ENCODE measurements at places on chromosomes 6 and 20. TPM values are rescaled to one million over a fixed set of nuclear protein-coding genes. Genes with fewer than 3 reads are reported as not detected.

The C6orf52 gene
- total RNA-seq, result 0.78 TPM

The GRIK2 gene
- total RNA-seq, result 5.5 TPM

The IMPG1 gene
- total RNA-seq, result not detected

The GPR6 gene
- not detected for total RNA-seq

The C6orf15 gene
- total RNA-seq, result not detected

The LY6G6D gene
- not detected for total RNA-seq

DNA sequence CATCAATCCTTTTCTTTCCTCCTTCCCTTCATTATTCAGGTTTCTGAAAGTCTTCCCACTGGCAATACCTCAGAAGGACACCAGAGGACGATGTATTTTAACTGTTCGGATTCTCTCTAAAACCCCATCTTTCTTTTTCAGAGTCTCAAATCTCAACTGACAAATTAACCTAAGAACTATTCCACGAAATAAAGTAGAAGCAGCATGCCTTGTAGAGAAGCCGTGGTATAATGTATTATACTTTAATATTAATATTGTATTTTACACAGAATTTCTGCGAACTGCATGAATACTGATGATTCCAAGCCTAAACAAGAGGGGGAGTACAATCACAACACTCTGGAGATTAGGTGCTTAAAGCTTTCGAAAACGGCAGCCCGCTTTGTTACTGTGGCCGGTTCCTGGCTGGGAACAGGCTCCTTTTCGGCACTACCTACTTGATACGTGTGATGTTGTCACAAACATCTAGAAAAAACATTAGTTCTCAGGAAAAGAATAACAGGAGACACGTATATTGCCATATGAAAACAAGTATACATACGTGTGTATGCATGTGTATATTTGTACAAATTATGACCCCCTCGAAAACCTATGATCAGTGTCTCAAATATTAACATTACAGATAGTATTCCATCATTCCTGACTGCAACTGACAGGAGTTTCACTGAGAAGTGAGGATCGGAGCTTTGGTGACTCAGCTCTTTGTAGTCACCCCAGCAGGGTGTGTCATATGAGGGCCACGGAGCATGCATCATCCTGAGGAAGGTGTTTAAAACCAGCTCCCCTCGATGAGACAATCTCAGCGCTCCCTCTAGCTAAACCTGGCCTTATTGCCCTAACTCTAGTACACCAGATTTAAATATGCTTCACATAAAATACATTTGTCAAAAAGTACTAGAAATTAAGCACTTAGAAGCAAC, 319.7 kb upstream of the TCF21 start:
- no peak for DNase-seq

GRCh38 chr20:43739148-43739749, 12.4 kb upstream of the GTSF1L start:
- DNase-seq, result no peak

GRCh38 chr6:39905640-39905975, 28.7 kb downstream of the MOCS1 start:
- DNase-seq, result no peak

- no peak for DNase-seq
Observed at GRCh38 chr20:45751721-45752120, 29.6 kb downstream of the SPINT4 start.

DNA sequence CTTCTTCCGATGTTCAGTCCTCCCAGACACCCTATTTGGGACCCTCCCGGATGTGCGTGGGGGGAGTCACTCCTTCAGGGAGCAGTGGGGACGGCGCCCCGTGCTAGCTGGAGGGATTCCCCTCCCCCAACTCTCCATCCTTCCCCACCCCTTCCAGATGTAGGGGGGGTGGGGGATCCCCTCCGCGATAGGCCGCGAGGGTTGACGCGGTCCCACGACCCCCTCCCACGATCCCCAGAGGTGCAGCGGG, 548 bp downstream of the GNL1 start:
- DNase-seq, result no peak

DNA sequence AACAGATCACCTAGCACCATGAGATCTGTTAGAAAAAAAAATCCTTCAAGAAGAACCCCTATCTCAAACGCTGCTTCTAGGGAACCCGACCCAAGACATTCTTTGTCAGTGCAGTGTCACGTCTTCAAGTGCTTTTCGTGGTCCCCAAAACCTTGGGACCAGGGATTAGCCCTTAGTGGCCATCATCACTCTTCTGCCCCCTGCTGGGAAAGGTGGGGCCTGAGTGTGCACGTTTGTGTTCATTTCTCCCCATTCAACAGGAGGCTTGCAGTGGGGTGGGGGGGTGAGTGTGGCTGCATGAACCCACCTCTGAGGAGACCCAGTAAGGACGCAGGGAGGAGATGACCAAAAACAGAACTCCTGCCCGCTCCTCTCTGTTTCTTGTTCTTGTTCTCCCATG, 218.2 kb upstream of the RNF24 start:
- DNase-seq, result no peak

DNA sequence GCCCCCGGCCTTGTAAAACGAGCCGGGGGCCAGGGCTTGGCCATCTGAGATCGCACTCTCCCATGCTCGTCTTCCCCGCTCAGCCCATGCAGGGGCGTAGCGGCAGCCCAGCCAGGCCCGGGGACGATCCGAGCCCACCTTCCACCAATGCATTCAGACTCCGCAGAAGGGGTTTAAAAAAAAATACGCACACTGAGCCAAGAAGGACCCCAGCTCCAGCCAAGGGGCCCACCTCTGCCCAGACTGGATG, 320 bp downstream of the GSTA4 start:
- peak; percentile 60 for DNase-seq

DNA sequence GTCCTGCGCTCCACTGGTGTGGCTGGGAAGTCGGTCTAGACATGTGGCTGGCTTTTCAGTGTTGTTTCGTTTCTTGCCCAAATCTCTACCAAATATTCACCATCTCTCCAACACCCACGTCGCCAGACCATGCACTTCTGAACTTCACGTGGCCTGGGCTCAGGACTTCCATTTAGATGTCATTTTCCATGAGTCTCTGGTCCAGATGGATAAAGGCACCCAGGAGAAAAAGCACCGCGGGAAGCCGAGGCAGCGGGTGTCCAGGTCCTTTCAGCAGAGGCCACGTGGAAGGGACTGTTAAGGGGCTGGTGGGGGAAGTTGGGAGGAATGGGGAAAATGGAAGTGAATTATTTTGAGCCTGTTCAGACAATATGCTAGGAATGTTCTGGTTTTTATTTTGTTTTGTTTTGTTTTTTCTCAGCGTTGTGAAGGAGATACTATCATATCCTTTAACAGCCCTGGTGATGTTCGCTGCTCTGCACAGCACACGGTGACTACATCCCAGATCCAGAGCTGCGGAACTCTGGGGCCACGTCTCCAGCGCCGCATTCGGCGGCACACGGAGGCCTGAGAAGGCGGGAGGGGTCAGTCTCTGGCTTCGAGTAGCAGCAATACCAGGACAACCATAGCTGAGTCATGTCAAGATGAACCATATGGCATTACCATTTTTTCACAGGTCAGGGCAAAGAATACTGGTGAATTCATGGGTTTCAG, 230.3 kb downstream of the THBS2 start:
- no peak for DNase-seq

DNA sequence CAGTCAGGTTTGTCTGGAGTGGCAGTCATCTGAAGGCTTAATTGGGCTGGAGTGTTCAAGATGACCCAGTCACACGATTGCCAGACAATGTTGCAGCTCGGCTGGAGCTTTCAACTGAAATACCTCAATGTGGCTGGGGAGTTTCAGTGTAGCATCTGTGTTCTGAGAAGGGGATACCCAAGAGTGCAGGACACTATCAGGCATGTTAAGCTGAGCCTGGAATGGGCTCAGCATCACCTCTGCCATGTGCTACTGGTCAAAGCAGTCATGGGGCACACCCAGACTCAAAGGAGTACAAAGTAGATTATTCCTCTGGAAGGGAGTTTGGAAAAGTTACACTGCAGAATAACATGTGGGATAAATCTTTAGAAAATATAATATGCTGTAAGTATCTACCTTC, 363.9 kb downstream of the KIF16B start:
- no peak for DNase-seq

DNA sequence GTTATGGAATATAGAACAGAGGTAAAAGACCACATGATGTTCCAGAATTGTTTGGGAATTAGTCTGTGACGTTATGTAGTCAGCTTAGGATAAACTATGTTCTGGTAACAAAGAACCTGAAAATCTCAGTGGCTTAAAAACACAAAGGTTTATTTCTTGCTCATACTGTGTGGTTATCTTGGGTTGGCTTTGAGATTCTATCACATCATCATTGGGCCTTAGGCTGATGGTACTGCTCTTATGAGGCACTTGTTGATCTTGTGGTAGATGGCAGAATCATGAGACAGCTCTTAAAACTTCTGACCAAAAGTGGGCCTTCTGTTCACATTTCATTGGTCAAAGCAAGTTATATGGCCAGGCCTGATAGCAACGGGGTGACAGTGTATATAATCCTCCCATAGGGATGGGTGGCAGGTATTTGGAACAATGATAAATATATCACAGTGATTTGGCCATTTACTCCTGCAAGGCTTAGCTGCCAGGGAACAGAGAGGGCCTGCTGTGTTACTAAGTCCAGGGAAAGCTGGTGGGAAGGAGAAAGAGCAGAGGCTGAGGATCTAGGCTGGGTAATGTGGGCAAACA, 13.5 kb downstream of the DHX35 start:
- DNase-seq, result no peak

DNA sequence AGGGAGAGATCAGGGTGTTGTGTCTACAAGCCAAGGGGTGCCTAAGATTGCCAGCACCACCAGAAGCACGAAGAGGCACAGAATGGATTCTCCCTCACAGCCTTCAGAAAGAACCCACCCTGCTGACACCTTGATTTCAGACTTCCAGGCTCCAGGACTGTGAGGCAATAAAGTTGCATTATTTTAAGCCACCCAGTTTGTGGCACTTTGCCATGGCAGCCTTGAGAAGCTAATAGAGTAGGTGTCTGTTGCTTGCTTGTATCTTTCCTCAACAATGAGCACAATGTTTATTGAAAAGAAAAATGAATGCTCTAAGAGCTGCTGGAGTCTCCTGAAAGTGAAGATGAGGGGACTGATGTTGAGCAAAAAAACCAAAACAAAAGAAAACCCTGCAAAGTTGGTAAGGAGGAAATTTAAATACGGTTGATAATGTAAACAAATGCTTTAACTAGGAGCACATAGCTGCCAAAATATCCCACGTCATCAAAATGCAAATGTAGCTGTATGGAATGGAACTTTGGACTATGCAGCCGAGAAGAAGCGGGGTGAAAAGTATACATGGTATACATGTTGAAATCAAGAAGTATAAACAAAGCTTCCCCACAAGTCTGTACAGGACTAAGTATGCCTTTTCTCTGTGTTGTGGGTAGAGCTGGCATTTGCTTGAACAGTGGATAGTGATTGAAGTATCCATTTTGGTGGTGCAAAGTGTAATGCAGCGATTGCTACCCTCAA, 8.0 kb downstream of the IL20RA start:
- DNase-seq, result peak; percentile 40

- no peak for DNase-seq
Observed at GRCh38 chr6:18601516-18602020, 214.4 kb downstream of the RNF144B start.

DNA sequence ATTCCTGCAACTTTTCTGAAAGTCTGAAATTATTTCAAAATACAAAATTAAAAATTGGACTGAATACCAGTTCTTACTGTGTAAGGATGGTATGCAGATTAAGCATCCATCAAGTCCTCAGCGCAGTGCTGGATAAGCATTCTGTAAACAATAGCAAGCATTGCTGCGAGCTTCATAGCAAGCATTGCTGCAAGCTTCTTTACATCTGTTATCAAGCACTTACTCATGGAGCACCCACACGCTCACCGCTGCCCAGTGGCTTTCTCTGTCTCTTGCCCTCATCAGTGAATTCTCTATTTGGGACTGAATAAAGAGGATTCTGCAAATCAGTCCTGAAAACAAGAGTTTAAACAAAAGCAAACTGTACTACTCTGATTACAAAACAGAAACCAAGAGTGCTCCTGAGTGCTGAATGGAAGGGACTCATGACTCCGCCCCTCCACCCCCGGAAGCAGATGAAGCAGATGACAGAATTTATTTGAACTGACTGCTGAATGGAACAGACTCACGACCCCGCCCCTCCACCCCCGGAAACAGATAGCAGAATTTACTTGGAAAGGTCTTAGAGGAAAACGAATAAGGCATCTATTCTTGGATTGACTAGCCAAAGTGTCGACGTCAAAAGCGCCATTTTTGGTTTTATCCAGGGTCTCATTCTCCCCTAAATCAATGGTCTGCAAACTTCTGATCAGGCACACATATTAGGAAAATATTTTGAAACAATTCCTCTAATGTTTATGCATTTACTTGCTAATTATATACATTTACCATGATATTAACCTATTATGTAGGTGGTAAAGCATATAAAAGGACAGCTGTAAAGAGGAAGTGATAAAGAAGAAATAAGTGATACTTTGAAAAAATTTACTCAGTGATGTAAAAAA, 22.1 kb upstream of the EYA2 start:
- DNase-seq, result peak; percentile 58

Data from Right ventricle myocardium superior (tissue), 1 donor.